ENCODE measurements at places on chromosomes 13 and 19. TPM values are rescaled to one million over a fixed set of nuclear protein-coding genes. Genes with fewer than 3 reads are reported as not detected.

- DNase-seq, result no peak
These were observed 419 bp downstream of the KDM4B start for GRCh38 chr19:4969292-4969771.

GRCh38 chr13:101648766-101649487, 196.5 kb downstream of the ITGBL1 start:
- no peak for DNase-seq

GRCh38 chr13:49214917-49215376, 5.2 kb upstream of the MLNR start:
- no peak for DNase-seq

DNA sequence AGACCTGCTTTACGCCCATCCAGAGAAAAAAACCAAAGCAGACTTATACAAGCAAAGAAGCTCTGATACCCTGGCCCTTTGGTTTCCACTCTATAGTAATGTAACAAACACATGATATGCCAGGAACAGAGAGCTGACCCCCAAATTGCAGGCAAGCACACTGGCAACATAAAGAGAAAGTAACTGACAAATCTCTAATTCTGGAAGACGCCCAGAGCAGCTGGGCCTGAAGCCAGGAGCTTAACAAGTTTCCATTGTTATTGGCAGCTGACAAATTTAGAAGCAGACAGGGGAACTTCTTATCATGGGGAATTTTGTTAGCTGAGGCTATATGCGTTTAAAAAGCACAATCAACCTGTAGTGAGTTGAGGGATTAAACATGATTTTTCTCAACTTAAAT, 158.0 kb downstream of the DLEU7 start:
- DNase-seq, result no peak

- DNase-seq, result no peak
These were observed 8.1 kb downstream of the SIGLEC11 start for GRCh38 chr19:49952906-49953305.

DNA sequence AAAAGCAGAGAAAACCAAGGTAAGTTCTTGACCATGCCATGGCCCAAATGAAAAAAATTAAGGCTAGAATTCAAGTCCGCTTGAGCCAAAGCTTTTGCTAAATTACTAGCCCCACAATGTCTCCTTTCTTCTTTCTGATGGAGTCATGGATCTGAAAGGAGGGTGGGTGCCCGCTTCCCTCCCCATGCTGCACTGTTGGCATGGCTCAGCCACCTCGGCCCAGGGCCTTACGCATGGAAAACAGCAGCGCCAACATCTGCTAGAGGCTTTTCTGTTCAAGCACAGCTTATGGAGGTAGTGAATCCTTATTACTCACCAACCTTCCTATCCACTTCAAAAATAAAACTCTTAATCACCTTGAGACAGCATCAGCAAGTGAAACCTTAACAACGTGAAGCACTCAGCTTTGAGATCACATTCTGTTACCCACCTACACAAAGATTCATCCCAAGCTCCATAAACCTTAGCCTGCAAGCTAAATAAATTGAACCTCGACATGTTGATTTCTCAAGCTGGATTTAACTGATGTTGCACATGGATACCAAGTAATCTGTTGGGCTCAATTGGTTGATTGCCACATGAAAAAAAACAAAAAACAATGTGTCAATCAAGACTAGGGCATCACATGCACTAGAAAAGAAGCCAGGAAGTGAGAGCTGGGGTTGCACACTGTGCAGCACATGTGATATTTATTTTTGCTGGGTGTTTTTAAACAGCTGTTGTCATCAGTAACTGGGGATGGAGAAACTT, 43.4 kb downstream of the TPT1 start:
- DNase-seq, result no peak

GRCh38 chr13:109706015-109706715, 80.2 kb downstream of the IRS2 start:
- no peak for DNase-seq

DNA sequence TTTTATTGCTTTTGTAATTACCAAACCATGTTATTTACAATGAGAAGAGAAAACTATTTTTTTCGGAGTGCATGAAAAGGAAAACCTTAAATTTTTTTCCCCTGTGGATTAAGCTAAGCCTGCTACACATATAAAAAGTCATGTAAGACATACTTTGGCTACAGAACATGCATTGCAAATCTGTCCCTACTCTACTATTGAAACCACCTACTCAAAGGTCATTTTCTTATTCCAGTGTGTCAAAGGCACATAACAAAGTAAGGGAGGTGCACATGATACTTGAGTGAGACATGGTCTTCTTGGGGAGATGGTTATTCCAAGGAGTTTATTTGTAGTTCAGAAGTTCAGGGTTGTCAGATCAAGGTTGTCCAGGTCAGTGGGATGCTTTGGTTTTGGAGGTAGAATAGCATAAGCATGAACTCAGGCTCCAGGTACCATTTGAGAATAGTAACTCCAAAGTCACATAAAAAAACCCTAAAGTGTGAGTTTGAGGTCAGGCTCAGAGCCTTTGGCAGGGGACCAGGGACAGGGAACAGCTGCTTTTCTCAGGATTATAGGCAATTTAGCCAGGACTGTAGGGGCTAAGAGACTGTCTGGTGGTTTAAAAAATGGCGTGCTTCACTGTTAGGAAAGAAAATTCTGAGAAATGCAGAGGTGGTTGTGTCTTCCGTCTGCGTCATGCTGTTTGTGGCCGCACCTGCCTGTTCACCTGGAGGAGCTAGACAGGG, 15.4 kb downstream of the FARP1 start:
- no peak for DNase-seq

REXO1 gene
- total RNA-seq, result 35.5 TPM

RUVBL2 gene
- total RNA-seq, result 160 TPM

GRAMD1A gene
- total RNA-seq, result 158 TPM

LHB gene
- not detected for total RNA-seq

C19orf38 gene
- total RNA-seq, result 3.5 TPM
